ENCODE measurements at places on chromosomes 16 and 17.

DNA sequence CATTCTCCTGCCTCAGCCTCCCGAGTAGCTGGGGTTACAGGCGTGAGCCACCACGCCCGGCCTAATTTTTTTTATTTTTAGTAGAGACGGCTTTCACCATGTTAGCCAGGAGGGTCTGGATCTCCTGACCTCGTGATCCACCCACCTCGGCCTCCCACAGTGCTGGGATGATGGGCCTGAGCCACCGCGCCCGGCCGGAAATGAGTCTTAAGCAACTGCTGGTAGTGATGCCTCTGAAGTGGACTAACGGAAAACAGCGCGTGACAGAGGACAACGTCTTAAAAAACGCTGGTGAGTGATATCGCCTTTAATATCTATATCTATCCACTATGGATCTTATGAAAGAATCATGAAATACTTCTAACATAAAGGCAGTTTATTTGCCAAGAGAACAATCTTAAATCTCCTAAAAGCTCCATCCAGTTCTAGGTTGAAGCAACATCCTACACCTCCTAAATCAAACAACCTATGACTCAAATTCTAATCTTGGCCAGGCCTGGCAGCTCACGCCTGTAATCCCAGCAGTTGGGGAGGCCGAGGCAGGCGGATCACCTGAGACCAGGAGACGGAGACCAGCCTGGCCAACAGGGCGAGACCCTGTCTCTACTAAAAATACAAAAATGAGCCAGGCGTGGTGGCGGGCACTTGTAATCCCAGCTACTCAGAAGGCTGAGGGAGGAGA, 69.8 kb downstream of the NXN start:
- peak; percentile 94 for DNase-seq

DNA sequence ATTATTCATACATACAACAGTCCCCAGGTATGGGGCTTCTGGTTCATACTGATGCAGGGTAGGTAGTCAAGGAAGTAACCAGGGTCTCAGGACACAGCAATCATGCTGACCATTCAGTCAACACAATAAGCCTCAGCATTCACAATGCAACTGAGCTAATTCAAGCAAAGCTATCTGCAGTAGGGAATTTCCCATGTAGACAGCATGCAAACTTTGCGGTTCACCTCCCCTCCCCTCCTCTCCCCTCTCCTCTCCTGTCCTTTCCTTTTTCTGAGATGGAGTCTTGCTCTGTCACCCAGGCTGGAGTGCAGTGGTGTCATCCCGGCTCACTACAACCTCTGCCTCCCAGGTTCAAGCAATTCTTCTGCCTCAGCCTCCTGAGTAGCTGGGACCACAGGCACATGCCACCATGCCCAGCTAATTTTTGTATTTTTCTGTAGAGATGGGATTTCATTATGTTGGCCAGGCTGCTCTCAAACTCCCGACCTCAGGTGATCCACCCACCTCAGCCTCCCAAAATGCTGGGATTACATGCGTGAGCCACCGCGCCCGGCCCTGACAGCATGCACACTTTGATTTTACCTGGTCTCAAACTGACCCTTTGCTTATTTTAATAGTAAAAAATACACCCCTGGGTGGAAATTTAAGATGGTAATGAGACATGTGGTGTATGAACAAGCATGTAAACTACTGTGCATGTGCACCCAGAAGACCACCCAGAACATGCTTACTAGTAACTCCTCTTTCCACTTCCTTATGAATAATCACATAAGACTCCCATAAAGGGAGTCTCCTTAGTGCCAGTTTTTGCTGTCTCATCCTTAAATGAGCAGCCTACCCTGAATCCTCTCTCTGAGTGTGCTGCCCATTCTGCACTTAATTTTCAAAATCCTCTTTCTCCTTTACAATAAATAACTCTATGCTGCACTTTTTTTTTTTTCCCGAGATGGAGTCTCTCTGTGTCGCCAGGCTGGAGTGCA, 9.3 kb upstream of the RNF135 start:
- DNase-seq, result peak; percentile 68

GRCh38 chr17:49633250-49633649, 44.6 kb downstream of the SPOP start:
- DNase-seq, result no peak

DNA sequence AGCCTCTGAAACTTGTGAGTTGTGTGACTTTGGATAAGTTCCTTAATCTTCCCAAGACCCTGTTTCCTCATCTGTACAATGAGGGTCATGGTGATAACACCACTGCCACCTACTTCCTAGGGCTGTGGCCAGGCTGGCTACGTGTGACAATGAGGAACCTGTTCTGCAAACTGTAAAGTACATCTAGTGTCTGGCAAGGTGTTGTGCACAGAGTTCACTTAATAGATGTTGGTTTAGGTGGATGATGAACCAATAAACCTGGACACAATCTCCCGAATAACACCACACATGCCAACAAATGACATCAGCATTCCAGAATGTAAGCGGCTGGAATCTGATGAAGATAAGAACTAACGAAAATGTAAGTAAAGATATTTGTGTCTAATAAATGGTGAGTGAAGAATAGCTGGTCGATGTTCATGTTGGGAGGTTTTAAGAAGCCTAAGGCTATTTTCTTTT, 82.3 kb downstream of the MARCHF10 start:
- DNase-seq, result no peak

Measured in GM23248 (cell line).